Prostate gland (tissue), 2 donors: ENCODE measurements at places on chromosomes 2 and 18. TPM values are rescaled to one million over a fixed set of nuclear protein-coding genes. Genes with fewer than 3 reads are reported as not detected.

DNA sequence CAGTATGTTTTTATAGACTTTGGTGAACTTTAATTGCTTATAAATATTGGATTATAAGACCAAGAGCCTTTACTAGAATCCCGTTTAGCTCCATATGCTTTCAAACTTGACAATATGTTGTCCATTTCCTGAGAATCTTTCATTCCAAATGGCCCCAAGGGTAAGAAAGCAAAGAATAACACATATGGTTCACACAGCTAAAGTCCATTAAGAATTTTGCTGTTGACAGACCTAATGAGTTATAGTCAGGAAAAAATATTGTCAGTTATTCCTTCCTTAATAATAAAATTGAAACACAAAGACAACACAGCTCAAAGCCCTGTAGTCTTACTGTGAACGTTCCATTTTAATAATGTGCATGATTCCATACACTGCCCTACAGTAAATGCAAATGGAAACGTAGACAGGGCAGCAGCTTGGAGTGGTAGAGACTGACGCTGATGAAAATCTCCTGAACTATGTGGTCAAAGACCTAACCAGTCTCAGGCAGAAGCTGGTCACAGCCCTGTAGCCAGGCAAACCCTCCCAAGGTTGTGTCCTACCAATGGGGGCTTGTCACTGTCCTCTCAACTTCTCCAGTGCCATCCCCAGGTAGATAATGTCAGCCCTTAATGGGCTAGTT lies 49.0 kb upstream of the ATIC start:
- no peak for DNase-seq

DNA sequence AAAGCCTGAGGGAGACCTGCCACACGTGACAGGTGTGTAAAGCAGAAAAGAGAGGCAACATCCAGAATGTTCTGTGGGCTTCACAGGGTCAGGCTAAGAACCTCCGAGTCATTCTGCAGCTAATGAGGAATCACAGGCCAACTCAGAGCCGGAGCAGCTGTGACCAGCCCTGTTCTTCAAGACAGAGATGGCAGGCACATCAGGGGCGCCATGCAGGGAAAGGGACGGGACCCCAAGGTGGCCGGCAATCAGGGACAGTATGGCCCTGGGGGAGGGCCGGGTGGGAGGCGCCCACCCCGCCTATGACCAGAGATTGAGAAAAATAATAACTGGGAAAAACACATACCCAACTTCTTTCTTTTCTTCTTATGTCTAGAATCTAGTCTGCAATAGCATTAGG lies 316.7 kb upstream of the SALL3 start:
- DNase-seq, result no peak

DNA sequence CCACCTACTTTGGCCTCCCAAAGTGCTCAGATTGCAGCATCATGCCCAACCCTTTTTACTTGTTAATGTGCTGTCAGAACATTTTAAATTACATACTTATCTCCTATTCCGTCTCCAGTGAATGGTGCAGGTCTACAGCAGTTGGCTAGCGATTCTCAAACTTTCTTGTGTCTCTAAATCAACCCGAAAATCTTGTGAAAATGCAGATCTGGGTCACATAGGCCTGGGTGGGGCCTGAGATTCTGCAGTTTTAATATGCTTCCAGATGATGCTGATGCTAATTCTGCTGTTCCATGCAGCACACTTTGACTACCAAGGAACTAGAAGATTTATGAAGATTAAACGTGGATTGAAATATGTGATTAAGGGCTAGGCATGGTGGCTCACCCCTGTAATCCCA lies 14.8 kb upstream of the ACSL3 start:
- no peak for DNase-seq

DNA sequence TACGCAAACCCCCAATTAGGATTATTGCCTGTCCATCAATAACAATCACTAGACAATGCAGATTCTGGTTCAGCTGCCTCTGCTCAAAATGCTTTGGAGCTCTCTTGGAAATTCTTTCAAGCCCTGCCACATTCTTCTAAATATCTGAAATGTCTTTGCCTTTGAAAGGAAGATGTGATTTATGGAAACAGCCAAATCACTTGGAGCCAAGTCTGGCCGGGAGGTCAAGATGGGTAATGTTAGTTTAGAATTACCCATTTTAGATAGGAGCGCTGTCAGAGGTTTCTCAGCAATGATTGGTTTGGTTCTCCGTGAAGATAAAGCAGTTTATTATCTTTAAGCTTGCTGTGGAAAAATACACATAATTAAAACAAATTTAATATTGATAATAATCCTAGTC lies 306.7 kb downstream of the SETBP1 start:
- DNase-seq, result no peak

DNA sequence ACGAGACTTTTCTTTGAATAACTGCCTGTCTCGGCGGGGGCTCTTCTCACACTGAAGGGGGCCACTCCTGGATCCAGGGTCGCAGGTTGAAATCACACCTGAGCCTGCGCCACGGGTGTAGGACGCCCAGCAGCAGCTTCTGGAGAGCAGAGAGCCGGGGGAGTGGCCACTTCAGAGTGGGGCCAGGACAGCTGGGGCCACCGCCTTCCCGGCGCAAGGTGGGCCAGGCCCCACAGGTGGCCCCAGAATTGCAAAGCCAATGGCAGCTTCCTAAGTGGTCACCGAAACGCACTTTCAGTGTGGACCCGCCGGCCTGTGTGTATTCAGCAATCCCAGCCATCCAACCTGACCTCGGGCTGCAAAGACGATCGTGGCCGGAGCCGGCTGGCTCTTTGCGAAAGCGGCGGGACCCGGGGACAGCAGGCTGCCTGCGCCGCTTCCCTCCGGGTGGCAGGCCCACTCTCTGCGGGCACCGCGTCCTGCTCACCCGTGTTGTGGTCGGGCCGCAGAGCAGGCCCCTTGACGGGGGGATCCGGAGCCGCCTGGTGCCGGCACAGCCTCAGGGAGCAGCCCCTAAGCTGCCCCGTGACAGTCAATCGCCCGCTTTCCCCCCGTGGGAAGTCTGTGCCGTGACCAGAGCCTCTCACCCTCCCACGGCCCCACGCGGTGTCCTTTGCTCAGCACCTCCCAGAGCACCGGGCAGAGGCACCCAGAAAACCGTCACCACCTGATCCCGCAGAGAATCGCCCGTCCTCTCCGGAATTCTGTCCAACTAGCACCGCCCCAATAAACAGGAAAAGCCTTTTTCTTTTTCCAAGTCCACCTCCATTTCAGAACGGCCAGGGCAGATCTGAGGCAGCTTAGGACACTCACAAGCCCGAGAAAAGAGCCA lies 144.7 kb downstream of the ZNF516 start:
- no peak for DNase-seq

- DNase-seq, result no peak
These were observed 60.7 kb upstream of the ASAP2 start for GRCh38 chr2:9145752-9146430.

DNA sequence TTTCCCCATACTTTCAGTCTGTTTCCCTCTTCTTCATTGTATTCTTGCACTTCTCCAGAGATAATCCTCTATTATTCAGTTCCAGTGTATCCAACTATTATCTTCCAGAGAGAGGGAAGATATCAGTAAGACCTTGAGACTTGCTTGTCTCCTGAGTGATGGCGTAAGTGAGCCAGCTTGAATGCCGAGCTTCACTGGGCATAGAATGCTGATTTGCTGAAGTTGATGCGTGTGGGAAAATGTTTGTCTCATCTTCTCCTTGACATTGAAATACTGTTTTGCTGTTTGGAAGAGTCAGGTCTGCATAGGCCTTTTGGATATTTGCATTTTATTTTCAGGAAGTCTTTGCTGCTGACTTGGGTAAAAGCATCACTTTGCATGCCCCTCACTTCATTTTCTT lies 41.1 kb upstream of the MGAT5 start:
- DNase-seq, result no peak

DNA sequence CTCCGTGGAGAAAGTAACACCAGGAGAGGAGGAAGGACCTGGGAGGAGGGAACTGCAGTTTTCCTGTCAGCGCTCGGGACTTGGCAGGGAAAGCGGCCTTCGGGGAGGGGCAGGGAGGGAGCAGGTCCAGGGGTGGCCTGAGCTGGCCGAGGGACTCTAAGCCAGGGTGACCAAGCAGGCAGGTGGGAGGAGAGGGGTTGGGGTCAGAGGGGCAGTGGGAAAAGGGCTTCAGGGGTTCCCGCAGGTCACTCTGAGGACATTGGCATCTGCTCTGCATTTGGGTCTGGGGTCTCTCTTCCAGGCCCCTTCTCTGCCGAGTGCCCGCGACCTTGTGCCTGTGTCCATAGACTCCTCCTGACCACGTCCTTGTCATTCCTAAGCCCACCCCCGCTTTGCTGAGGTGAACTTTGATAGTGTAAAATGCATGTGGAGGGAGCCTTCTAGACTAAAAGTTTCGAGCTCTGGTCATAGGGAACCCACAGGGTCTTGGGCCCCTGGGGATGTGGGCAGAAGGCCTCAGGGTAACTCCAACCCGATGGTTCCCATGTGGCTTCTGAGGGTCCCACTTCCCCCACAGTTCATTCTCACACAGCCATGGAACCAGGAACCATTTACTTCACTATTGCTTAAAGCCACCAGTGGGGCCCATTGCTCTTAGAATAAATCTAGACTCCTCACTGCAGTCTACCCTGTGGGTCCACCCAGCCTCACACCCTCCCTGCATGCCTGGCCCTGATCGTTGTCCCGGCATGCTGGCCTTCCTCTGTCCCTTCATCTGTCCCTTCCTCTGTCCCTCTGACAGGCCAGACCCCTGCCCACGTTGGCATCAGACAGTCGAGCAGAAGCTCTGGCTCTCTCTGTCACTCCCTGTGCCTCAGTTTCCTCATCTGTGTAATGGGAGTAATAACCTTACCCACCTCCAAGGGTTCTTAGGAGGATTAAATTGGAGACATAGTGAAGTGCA lies 229.2 kb downstream of the SEPTIN10 start:
- DNase-seq, result no peak

Gene PER2
- total RNA-seq, result 24.0 TPM

DNA sequence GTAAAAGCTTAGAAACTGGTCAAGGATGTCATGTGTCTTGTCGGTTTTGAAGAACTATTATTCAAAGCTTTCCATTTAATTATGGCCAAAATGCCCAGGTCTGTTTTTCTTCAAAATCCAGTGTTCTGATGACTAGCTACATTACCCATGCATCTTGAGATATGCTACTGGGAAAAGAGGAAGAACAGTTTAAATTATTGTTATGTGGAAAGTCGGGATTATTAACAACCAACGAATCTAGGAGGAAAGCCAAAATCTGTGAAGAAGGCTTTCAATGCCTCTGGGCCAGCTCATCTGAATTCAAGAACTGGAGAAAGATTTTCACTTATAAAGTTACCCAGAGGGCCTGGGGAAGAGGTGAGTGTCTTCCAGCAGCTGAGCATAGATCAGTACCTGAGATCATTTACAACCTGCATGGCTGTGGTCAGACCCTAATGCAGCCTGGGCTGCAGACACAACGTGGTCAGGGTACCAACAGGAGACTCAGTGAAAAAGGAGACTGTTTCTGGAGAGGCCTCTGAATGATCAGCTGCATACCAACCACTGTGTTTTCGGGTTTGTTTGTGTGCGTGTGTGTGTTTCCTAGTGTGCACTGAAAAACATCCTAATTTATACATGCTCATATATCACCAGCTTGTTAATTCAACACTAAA lies 308.5 kb downstream of the NRXN1 start:
- DNase-seq, result no peak

GRCh38 chr2:229425598-229425997 lies 154.5 kb upstream of the PID1 start:
- no peak for DNase-seq

GRCh38 chr18:5051207-5051606 lies 145.8 kb downstream of the AKAIN1 start:
- DNase-seq, result no peak

Gene LIMS4
- 10.8 TPM for total RNA-seq

GRCh38 chr2:15911686-15912085 lies 28.7 kb upstream of the MYCN start:
- no peak for DNase-seq

Gene PRSS56
- total RNA-seq, result not detected

Gene COL5A2
- total RNA-seq, result 8.2 TPM

Gene C2orf80
- not detected for total RNA-seq

- DNase-seq, result no peak
These were observed 18.6 kb downstream of the GLI2 start for GRCh38 chr2:120754067-120754960.

Gene IL18R1
- 1.5 TPM for total RNA-seq

DNA sequence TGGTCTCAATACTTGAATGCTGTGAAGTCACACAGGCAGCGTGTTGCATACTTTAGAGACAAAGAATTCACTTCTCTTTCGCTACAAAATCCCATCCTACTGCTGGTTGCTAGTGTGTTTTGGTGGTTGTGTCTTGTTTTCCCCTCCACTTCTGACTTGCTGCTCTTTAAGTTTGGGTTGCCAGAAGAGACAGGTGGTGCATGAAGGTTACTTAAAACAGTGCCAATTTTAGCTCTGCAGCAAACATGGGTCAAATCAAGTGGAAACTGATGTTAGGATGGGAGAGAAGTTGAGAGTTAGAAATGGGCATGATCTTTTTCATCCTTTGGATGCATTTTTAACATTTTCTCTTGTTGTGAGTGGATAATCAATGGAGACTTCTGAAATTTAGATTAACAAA lies 136.2 kb upstream of the KCNH7 start:
- DNase-seq, result no peak

DNA sequence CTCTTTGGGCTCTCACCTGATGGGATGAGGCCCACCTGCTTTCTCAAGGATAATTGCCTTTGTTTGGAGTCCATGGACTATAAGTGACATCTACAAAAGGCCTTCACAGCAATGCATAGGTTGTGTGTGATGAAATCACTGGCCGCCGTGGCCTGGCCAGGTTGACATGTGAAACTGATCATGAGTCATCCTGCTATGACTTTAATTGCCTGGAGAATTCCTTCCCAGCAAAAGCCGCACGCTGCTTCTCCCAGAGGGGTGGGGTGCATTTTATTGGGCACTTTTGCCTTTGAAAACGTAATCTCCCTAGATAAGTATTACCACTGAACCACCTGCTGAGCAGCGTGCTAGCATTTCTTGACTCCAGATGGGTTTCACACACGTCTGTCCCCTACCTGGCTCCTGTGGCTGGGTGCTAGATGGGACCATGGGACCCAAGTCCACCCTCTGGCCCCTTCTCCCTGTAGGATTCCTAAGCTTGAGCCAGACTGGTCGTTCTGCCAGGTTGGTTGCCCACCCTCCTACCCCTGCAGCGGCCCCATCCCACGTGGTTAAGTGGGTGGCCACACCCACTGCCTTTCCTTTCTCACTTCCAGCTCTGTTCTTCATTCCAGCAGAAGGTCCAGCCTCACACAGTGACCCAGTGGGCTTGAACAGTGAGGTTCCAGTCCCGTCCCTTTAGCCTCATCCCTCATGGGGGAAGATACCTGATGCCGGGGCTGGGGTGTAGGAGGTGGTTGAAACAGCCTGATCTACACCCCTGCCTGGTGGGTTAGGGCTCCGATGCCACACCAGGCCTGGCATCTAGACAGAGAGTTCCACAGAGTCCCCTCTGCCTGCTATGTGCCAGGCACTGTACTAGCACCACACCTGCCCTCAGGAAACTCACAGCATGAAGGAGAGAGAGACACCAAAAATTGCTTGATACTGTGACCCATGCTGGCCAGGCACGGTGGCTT lies 89.6 kb downstream of the GBX2 start:
- no peak for DNase-seq

GRCh38 chr2:111030260-111030891 lies 90.3 kb upstream of the BCL2L11 start:
- no peak for DNase-seq

Gene FRZB
- 7.6 TPM for total RNA-seq

Gene USP37
- 31.9 TPM for total RNA-seq

- DNase-seq, result no peak
These were observed 125.3 kb downstream of the TCF4 start for GRCh38 chr18:55462652-55463051.

Gene ITPRIPL1
- 1.8 TPM for total RNA-seq
